ENCODE measurements at places on chromosomes 5 and 9.

- DNase-seq, result no peak
These were observed 88.9 kb downstream of the AMBP start for GRCh38 chr9:113989017-113989713.

DNA sequence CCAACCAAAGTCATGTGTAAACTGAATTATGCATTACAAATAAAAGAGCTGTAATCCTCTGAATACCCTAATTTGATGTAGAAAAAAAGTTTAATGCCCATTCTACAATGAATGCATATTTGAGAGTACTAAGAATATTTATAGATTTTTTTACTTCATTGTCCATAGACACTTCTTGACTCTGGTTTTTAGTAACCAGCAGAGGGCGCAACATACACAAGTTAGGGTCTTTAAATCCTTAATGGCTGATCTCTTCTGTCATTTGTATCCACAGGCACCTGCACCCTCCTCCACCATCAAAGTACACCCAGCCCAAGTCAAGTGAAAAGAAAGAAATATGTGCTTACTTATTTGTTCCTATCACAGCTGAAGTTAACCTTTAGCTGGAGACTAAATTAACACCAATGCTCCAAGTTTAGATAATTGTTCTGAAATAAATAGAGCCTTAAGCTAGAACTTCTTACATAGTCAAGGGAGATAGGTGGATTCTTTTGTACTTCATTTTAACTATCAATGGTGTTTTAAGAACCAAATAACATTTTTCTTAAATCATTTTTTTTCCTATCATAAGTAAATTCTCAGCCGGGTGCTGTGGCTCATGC is 524.2 kb upstream of the DAB2 start:
- peak; percentile 74 for DNase-seq

- DNase-seq, result no peak
These were observed 131.8 kb upstream of the FBN2 start for GRCh38 chr5:128669803-128670202.

- DNase-seq, result no peak
These were observed 116.5 kb upstream of the PHYKPL start for GRCh38 chr5:178349075-178349511.

DNA sequence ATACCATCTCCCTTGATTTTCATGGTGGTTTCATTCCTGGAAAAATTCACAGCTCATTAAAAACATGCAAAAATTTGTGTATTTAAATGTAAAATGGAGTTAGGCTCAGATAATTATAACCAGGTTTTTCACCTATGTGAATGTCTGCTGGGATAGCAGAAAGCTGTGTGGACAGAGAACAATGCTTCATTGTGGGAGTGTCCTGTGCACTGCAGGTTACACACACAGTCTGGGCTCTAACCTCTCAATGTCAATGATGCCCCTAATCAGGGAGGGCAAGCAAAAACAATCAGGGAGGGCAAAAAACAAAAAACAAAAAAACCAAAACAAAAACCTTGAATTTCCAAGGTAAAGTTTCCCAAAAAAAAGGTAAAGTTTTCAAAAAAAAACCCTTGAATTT is 158.9 kb upstream of the KLF9 start:
- DNase-seq, result no peak

DNA sequence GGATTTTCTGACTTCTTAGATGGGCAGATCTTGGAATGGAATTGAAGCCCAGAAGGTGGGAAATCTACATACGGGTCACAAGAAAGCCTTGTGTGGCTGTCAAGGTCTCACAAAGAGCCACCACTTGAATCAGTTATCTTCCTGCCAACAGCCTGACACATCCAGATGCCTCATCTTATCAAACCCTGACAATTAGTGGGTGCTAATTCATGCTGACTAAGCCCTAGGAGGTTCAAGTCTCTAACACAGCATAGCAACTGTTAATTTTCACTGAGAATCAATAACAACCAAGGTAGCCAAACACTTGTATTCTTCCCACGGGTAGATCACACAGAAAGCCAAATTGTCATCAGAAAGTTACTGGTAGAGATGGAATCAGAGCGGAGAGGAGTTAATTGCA is 222.2 kb downstream of the TMEM167A start:
- DNase-seq, result no peak

DNA sequence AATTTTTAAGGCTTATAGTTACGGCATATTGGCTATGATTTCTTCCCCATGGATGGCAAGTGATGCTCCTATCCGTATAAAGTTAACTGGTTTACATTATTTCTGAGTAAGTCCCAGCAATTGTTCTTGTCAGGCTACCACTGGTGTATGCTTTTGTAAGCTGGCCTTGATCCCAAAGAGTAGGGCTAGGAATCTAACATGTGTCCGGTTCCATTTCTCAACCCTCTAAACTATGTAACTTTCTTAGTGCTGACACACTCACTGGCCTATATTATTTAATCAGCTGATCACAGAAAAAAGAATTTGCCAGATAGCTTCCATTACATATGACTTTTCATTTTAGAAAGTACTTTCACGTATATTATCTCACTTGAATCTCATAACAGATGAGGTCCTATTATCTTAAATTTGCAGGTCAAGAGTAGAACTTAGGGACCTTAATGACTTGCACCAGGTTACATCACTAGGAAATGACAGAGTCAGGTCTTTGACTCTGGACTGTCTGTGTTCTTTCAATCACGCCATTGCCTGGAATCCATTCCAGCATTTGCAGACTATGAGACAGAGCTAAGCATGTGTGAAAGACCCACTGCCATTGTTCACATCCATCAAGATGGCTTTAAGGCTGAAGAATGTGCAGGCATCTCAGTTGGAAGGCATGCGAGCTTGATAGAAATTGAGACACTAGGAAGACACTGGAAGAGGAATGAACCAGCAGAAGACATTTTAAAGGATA is 362.9 kb downstream of the ARRDC3 start:
- DNase-seq, result no peak

DNA sequence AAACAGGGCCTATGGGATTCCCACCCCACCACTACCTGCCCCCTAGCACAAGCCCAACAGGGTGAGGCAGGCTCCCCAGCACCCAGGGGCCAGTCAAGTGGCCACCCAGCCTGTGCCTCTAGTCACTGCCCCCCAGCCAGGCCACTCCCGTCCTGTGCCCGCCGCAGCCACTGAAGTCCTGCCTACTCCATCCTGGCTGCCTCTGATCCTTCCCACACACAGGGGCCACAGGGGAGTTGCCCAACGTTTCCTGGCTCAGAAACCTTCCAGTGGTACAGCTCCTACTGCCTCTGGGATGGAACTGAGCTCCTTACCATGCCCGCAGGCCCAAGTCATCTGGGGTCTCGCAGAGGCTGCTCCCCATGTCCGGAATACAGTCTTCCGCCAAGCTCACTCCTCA is 70.2 kb upstream of the STXBP1 start:
- peak; percentile 62 for DNase-seq

- DNase-seq, result no peak
These were observed 9.6 kb downstream of the PALM2AKAP2 start for GRCh38 chr9:109789556-109789955.

GRCh38 chr9:130713286-130713960 is 19.8 kb downstream of the EXOSC2 start:
- peak; percentile 42 for DNase-seq

DNA sequence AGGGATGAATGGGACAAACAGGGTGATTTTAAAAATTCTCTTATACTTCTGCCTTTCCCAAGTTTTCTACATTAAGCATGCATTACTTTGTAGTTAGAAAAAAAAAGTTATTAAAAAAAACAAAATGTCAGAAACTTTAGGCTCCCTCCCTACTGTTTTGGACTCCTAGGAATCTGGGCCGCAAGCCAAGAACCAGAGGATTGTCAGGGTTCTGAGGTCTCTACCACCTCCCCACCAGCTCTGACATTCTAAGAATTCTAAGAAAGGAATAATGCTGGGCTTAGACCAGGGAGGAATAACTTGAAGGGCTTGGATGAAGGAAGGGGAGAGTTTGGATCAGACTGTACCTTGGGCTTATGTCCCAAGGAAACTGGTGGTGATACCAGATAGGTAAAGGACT is 1.1 kb upstream of the ARHGEF39 start:
- DNase-seq, result no peak

GRCh38 chr5:155878991-155879575 is 447.9 kb upstream of the SGCD start:
- DNase-seq, result no peak

DNA sequence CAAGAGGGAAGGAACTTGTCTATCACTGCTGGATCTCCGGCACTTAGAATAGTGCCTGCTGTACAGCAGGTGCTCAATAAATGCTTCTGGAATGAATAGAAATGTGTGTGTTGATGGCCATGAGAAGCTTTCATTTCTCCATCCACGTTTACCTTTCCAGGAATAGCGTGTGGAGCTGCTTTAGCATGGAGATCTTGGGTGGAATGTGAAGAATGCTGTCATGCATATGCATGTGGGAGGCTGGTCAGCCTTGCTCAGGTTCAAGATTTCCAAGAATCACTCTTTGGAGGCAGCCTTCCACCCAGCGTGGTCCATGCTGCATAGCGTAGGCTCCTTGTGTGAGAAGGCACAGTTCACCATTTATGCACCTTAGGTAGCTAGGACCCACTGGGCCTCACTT is 19.2 kb downstream of the COL15A1 start:
- DNase-seq, result no peak

DNA sequence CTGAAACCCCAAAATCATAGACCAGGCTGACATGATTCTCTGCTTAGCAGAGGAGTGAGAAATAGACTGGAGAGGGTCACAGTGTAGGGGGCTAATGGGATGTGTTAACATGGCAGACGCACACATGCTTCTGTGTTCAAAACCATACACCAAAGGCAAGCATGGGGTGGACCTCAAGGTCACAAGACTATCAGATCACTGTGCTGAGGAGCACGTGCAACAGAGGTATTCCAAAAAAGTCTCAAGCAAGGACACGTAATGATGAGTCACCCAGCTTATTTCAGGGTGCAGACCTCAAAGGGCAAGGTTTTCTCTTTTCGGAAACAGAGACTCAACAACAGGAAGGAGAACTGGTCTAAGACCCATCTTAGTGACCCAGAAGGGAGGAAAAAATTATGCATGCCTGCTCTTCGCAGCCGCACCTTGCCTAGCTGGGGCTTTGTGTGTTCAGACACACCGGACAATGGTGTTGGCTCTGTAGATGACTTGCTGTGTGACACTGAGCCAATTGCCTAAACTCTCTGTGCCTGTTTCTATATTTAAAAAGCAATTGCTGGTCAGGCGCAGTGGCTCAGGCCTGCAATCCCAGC is 20.3 kb downstream of the WHRN start:
- peak; percentile 80 for DNase-seq

DNA sequence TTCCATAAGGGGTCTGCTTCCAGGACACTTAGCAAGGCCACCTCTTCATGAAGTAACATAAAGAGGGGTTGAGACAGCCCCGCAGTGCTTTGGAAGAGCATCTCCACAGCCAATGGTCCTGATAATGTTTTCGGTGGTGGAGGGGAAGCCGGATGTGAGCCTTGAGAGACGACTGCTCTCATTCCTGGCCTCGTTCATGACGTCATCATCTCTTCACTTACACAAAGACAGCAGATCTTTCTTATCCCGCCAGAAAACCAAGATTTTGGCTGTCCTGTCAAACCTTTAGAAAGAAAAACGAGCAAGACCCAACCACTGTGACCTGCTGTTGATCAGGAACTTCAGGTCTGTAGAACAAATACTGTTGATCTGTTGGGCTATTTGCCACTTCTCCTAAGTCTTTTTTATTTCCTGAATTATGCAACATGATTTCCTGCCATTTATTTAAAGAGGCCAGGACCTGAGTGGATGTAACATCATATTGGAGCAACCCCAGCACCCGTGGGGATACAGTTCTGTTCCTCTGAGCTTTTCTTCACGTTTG is 89.0 kb upstream of the IRX2 start:
- no peak for DNase-seq

DNA sequence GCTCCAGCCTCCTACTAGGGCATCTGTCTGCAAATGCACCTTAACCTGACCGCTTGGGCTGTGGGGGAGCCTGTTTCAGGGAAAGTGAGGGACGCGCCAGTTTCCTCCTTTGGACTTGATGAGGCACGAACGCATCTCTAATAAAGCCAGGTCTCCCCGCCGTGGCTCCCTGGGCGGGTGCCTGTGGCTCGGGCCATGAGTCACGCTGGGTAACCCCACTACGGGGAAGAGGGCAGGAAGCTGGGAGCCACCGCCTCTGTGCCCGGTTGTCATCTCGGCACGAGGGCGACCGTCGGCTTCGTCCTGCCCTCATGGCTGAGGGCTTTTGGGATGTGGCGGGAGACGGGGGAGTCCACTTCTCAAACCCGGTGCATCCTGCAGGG is 12.1 kb downstream of the NOTCH1 start:
- peak; percentile 88 for DNase-seq

- DNase-seq, result no peak
These were observed 164.8 kb downstream of the DEPDC1B start for GRCh38 chr5:60535198-60535597.

DNA sequence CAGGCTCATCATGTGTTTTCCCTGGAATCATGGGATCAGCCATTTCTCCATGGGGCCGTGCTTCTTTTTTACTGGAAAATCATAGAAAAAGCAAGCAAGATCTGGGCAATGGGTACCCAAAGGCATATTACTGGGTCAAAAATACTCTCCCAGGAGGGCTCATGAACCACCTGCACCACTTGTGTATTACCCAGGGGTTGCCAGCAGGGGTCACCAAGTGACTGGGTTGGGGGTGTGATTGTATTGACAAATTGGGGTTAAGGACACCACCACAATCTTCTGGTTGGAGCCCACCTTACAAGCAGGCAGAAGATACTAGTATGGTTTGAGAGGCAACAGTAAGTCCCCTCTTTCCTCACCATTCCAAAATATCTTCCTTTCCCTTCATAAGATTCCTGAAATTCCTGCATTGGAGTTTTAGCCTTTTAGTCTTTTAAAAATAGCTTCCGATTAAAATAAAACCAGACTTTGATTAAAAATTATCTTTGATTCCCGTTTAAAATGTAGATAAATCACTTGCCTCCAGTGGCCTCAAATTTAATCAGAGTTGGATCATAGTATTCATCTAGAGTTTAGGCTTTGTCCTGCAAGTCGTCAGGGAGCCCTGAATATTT is 603.3 kb downstream of the KIF4B start:
- peak; percentile 3 for DNase-seq

DNA sequence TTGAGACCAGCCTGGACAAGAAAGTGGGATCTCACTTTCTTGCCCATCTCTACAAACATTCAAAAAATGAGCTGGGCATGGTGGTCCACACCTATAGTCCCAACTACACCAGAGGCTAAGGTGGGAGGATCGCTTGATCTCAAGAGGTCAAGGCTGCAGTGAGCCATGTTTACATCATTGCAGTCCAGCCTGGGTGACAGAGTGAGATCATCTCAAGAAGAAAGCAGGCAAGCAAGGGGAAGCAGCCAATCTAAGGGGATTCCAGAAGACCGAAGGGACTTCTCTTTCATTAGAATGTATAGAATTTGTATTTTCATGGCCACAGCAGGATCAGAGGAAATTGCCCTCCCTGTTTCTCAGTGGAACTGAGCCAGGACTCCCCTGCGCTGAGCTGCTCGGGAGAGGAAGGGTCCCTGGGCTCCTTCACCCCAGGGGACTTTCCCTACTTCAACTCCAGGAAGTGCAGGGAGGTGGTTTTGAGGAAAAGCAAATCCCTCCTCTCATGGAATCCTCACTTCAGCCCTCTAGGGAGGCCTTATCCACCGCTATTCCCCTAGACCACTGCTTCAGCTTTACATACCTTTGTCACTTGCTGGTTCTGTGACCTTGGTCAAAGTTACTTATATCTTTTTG is 12.1 kb downstream of the WWC1 start:
- peak; percentile 8 for DNase-seq

Measured in inflammatory macrophage treated with lipopolysaccharide for 4 hours (primary cell).